ENCODE measurements at places on chromosomes 3 and 15.

DNA sequence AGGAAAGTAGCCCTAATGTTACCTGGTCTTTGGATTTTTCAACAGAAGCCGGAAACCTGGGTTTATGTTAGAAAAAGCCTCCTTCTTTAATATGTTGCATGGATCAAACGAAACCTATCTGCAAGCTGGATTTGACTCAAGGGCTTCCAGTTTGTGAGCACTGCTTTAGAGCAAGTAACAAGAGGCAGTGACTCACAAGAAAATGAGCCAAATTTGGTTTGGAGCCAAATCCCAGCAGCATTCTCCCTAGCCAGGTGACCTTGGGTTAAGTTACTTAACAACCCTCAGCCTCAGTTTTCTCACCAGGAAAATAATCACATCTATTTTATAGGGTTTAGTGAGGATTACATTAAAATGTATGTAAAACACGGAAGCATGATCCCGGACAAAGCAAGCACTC, 215.2 kb upstream of the PRICKLE2 start:
- no peak for DNase-seq

DNA sequence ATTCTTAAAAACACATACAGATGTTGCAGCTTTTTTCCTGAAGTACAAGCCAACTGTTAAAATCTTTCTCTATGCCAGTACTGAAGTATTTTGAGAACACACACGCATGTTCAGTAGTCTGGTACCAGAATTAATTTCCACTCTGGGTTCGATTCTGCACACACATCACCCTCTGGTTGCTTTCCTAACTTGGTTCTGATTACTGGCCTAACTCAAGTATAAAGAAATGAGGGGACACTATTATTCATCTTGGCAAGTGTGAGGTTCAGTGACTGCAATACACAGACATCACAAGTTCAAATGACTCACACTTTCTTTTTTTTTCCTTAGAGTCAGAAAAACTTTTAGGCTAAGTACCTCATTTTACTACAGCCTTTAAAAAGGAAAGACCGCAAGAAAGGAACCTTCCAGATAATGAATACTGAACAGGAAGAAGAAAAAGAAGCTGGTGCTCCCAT, 37.4 kb upstream of the LDHAL6B start:
- no peak for DNase-seq

- DNase-seq = peak; percentile 48
Measured at GRCh38 chr3:38566215-38566528, 70.0 kb downstream of the EXOG start.

DNA sequence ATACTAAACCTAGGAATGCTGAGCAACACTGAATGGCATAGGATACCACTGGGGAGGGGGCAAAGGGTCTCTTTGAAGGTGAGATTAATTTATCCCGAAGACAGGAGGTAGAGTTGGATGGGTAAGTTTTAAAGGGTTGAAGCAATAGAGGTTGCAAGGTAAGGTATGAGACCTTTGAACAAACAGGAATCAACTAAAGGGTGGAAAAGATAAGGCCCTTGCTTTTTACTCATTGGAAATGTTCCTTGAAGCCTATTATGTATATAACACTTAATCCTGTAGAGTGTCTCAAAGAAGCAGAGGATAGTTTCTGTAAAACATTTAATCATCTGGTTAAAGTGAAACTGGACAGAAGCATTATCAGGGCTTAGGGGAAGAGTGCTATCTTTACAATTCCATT, 5.7 kb downstream of the ABHD5 start:
- DNase-seq = no peak

DNA sequence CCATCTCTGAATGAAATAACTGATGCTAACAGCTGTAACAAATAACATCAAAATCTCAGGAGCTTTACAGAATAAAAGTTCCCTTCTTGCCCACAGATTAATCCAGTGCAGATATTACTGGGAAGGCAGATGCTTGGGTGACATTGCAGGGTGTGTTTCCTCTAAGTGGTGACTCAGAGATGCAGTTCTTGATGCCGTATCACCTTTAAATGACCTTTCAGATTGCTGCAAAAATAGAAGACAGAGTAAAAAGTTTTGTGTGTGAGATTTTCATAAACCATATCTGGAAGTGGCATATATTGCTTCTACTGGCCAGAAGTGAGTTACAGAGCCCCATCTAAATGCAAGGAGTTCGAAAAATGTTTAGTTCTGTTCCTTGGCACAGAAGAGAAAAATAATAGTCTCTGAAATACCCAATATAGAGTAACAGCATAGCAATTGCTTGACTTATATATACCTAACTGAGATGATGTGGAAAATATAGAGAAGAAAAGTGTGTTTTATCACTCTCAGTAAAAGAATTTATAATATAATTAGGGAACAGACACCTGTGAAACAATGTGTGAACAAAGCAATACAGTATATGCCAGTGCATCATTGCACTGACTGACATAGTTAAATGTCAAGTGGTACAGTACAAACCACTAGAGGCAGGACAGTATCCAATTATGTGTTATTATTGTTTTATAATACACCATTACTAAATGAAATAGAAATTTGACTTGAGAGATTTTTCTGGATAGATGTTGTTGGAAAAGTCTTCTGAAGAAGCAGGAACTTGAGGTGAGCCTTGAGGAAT, 430.7 kb upstream of the CBLB start:
- no peak for DNase-seq

DNA sequence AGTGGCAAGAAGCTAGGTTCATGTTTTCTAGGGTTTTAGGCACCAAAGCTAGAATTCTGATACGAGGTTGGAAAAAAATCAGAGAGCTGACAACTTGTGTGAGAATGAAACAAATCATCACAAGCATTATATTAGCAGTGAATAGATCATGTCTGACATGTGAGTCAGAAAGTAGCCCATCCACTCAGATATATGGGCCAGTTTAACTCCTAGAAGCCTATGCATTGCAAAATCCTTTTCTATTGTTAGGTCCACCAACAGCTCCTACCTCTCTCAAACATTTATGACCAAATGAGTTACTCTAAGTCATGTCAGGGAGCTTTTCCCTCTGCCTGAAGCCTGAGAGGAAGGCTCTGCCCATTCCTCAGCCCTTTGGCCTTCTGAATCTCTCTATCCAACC, 44.0 kb downstream of the KBTBD12 start:
- DNase-seq = no peak

DNA sequence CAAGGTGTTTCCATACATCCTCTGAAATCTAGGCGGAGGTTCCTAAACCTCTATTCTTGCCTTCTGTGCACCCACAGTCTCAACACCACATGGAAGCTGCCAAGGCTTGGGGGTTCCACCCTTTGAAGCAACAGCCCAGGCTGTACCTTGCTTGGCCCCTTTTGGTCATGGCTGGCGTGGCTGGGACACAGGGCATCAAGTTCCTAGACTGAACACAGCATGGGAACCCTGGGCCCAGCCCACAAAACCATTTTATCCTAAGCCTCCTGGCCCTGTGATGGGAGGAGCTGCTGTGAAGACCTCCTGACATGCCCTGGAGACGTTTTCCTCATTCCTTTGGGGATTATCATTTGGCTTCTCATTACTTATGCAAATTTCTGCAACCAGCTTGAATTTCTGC, 739.0 kb upstream of the NECTIN3 start:
- no peak for DNase-seq

- no peak for DNase-seq
Measured at GRCh38 chr15:32778391-32779176, 60.8 kb downstream of the GREM1 start.

- DNase-seq = no peak
Measured at GRCh38 chr3:149941186-149941585, 29.5 kb downstream of the PFN2 start.

DNA sequence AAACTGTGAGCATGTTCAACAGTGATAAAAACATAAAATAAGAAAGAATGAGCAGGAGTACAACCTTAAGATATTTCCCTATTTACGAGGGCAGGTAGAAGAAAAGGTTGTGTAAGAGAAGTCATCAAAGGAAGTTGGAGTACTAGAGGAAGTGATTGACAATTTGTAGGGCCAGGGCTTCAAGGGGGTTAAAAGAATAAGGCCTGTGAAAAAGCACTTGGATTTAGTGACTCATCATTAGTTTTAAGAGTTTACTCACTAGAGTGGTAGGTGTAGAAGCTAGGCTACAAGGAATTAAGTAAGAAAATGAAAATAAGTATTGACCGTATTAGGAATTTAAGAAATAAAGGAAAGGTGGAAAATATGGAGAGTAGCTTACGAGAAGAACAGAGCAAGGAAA, 23.6 kb downstream of the KCNMB3 start:
- no peak for DNase-seq

GRCh38 chr15:62488387-62488786, 323.3 kb upstream of the C2CD4B start:
- DNase-seq = no peak

DNA sequence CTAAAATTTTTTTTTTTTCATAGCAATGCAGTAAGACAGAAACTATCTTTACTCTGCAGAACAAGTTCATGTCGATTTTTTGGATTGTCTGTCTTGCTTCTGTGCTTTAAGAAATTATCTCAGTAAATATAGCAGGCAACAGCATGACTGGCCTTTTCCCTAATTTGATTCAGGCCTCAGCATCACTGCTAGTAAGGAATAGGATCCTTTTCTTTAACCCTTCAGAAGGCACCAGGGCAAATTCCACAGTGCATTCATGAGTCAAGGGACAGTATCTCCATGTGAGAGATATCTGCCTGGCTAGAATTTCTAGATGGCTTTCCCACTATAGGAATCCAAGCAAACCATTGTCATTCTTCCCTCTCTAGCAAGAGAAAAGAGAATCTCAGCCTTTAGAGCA, 71.4 kb downstream of the TIPARP start:
- DNase-seq = no peak

DNA sequence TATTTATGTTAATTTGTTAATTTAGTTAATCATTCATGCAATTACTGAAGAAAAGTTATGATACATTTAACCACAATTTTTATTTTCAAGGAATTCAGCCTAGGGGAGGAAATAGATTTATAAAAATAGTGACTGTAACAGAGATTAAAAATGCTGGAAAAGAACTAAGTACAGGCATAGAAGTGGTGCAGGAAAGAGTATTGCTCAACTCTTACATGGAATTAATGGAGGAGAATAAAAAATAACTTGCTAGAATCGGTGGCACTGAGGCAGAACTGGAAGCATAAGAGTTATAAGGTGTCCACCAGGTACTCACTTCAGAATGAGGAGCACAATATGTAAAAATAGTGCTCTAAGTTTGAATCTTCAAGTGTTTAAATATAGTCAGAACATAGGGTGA, 13.5 kb upstream of the OR5AC2 start:
- no peak for DNase-seq

DNA sequence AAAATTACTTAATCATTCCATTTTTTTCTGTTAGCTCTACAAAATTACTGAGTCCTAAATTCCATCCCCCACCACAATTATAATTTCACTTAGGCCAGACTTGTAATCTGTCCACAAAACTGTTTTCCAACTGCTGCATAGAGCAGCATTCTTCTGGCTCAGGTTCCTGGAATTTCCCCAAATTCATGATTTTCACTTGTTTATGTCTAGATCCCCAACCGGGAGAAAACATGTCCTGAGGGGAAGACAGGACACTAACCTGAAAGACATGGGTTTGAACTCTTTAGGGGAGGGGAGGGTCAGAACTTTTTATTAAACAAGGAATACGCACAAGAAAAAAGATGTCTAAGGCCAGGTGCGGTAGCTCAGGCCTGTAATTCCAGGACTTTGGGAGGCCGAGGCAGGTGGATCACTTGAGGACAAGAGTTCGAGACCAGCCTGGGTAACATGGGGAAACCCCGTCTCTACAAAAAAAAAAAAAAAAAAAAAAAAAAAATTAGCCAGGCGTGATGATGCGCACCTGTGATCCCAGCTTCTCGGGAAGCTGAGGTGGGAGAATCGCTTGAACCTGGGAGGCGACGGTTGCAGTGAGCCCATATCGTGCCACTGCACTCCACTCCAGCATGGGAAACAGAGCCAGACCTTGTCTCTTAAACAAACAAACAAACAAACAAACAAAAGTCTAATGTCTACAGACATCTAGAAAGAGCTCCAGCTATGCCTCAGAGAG, 1.5 kb downstream of the ETFA start:
- no peak for DNase-seq

- no peak for DNase-seq
Measured at GRCh38 chr15:41599061-41599460, 40.0 kb downstream of the TYRO3 start.

- DNase-seq = no peak
Measured at GRCh38 chr3:105938101-105938500, 69.3 kb upstream of the CBLB start.
